ENCODE measurements at places on chromosomes 16 and 17.
A peak's percentile ranks its signal among the peaks of the same experiment; 100 is the strongest.

DNA sequence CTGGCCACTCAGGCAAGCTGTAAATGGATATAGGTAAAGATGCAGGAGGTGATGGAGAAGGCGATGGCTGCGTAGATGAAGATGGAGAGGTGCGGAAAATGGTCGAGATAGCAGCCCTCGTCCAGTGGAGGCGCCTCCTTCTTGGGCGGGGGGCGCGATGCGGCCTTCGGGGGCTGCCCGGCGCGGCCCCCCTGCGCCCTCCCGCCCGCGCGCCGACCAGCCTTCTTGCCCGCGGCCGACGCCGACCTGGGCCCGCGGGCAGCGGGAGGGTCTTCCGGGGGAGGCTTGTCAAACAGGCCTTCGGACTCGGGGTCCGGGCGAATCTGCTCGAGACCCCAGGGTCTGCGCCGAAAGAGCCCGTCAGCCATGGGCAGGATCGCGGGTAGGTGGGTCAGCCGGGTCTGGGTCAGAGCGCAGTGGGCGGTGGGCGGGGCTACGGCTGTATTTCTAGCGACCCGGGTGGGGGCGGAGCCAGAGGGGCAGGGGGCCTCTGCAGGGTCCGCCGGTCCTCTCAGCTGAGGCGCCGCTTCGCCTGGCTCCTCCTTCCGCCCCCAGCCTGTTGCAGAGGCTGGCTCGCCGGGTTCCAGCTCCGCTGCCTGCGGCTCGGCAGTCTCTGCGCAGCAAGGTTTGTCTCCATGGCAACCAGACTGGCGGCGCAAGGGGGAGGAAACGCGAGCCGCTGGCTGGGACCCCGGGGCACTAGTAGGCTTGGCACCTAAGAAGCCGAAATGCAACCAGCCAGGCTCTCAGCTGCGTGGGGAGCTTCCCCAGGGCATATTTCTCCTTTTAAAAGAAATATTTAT lies 14.4 kb downstream of the MIS12 start:
- peak; percentile 87 for DNase-seq

DNA sequence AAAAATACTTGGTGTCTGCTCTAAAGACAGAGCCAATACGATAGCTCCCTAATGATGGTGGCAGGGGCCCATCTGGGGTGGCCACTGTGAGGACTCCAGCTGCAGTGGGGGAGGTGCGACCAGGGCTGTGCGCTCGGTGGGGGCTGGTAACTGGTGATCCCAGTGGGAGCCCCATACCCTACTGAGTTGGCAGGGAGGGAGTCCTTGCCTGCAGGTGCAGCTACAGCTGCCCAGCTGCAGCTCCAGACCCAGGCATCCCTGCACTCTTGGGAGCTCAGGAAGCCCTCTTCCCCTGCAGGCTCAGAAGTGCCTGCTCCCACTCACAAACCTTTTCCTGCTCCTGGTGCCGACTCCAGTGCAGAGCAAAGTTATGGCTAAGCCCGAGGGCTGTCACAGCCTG lies 31.2 kb upstream of the KIF2B start:
- DNase-seq, result no peak

- no peak for DNase-seq
These were observed 237.6 kb upstream of the FOXF1 start for GRCh38 chr16:86272744-86273143.

- no peak for DNase-seq
These were observed 249.5 kb upstream of the RBFOX1 start for GRCh38 chr16:7083096-7083495.

GRCh38 chr17:58245428-58246103 lies 7.2 kb downstream of the LPO start:
- DNase-seq, result no peak

GRCh38 chr17:76901542-76902197 lies 33.5 kb downstream of the MGAT5B start:
- no peak for DNase-seq

GRCh38 chr16:23466162-23466885 lies 13.3 kb upstream of the COG7 start:
- DNase-seq, result no peak

DNA sequence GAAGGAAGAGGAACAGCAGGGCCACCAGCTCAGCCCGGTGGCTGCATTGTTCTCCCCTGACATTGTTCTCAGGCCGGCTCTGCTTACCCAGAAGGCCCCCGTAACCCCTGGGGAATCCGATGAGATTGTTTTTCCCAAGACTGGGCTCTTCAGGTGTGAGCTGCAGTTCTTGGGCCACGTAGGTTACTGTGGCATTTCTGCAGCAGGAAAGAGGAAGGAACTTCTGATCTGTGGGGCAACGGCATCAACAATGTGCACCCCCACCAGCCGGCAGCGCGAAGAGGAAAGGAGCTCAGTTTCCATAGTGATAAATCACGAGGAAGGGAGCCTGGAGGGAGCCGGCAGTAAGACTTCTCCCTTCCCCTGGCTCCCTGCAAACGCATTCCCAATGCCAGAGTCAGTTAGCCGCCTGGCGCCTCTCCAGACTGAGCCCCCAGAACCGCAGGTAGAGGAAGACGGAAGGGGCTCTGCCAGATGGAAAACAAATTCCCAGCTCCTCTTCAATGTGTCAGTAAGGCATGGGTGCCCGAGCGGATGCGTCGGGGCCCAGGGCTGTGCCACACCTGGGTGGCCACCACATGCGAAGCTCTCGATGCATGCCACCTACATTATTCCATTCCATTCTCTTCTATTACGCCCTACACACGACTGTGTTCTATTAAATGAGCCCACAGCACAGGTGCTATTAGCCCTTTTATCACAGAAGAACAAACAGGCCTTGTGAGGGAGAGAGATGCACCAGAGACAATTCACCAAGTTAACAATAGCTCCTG lies 21.5 kb upstream of the PECAM1 start:
- DNase-seq, result peak; percentile 80

GRCh38 chr17:35129973-35130351 lies 8.5 kb downstream of the FNDC8 start:
- DNase-seq, result no peak

DNA sequence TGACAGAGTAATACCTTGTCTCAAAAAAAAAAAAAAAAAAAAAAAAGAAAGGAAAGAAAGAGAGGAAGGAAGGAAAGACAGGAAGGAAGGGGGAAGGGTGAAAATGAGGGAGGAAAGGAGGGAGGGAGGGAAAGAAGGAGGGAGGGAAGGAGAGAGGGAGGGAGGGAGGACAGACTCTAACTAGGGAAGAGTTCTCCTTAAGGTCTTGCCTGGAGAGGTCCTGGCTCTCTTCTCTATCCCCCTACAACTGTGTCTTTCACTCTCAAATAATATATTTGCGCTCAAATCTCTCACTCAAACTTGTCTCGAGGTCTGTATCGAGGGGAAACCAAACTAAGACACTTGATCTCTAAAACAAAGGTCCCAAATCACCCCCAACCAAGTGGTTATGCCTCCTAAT lies 35.6 kb downstream of the WDR59 start:
- no peak for DNase-seq

DNA sequence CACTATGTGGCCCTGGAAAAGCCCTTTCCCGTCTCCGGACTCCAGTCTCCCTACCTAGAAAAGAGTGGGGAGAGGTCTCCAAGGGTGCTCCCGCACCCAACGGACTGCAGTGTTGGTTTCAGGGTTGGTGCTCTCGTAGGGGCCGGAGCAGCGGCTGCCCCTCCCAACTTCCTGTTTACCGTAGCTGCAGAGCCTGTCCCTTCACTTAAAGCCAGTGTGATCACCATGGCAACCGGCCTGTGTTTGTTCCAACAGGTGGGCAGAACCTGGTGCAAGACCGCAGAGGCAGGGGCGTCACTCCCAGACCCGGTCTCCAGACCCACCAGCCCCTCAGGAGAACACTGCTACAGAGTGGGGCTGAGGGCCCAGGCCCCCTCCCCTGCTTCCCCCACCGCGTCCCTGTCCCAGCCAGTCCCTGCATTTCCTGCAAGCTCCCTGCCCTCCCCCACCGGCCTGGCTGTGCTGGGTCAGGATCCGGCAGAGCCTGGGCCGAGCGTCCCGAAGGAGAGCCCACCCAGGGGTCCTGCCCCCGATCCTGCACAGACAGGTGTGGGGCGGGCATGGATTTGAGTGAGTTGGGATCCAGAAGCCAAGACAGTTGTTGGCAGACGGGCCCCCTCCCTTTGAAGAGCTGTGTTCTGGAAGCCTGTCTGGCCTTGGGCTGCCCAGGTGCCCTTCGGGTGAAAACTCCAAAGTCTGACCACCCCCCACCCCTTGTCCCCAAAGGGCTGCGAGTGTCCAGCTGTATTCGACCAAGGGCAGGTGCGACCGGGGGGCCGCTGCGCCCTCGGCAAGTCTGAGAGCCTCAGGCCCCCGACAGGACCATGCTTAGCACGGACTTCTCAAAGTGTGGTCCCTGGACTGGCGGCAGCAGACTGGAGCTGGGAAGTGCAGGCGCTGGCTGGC lies 1.5 kb upstream of the BAIAP3 start:
- DNase-seq, result peak; percentile 21

DNA sequence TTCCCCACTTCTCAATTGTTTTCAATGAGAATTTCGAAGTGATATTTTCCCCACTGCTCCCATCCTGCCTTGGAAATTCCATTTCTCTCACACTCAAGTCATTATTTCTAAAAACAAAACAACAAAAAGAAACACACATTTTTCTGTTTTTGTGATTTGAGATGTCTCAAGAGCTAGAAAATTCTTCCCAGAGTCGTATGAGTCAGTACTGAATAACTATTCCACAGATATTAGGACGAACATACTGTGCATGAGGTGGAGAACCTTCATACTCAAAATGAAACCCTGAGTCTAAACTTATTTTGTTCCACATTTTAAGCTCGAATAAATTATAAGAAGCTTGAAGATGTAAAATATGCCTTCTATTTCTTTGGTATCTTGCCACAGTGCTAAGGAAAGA lies 204.6 kb downstream of the SLC39A11 start:
- DNase-seq, result no peak

DNA sequence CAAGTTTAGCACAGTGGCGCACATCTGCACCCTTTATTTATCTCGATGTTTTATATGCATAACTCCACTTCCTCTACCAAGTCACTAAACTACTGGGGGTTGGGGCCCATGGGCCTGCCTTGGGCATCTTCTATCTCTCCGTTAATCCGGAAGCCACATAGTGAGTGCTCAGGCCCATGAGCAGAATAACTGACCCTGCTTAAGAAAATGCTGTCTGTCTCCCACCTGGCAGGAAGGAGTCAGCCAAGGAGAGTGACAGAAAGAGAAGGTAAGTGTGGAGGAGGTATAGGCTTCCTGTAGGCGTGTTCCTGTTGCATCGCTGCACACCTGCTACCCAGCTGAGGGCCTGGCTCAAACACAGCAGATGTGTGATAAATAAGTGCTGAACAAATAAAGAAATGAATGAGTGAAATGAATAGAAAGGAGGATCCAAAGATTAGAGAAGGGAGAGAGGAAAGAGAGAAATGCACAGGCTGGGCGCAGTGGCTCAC lies 320.1 kb downstream of the SLC39A11 start:
- DNase-seq, result no peak

- DNase-seq, result no peak
These were observed 395.0 kb upstream of the SOX9 start for GRCh38 chr17:71725811-71726210.

- peak; percentile 24 for DNase-seq
These were observed 75.7 kb downstream of the TANC2 start for GRCh38 chr17:63041722-63042121.

DNA sequence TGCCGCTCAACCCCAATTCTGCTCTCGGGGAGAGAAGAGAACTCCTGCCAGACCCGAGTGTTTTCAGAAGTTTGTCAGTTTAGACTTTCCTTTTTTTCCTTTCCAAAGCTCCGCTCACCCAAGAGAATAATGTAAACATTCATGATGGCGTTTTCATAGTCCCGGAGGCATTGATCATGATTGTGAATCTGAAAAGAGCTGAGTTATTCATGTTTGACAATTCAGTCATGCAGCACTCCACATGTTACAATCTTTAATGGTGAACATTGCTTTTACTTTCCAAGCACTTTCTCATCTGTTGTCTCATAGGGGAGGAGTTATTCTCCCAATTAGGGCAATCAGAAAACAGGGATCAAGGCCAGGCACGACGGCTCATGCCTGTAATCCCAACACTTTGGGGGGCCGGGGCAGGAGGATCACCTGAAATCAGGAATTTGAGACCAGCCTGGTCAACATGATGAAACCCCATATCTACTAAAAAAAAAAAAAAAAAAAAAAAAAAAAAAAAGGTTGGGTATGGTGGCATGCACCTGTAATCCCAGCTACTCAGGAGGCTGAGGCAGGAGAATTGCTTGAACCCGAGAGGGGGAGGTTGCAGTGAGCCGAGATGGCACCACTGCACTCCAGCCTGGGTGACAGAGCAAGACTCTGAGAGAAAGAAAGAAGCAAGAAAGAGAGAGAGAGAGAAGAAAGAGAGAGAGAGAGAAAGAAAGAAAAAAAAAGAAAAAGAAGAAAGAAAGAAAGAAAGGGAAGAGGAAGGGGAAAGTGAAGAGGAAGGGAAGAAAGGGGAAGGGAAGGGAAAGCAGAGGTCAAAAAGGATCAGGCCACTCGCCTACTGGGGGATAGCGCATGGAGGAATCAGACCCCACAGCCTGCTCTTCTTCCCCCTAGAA lies 70.0 kb upstream of the TNRC6C start:
- no peak for DNase-seq

DNA sequence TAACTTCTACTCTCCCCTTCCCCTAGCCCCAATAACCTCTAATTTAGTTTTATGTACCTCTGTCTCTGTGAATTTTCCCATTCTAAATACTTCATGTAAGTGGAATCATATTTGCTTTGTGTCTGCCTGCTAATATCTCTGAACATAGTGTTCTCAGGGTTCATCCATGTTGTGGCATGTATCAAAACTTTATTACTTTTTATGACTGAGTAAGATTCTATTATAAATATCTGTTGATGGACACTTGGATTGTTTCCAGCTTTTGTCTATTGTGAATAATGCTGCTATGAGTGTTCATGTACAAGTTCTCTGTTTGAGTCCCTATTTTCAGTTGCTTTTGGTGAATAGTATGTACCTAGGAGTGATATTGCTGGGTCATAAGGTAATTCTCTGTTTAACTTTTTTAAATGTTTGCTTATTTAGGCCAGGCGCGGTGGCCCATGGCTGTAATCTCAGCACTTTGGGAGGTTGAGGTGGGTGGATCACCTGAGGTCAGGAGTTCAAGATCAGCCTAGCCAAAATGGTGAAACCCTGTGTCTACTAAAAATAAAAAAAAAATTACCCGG lies 92.8 kb downstream of the CHD9 start:
- DNase-seq, result no peak

DNA sequence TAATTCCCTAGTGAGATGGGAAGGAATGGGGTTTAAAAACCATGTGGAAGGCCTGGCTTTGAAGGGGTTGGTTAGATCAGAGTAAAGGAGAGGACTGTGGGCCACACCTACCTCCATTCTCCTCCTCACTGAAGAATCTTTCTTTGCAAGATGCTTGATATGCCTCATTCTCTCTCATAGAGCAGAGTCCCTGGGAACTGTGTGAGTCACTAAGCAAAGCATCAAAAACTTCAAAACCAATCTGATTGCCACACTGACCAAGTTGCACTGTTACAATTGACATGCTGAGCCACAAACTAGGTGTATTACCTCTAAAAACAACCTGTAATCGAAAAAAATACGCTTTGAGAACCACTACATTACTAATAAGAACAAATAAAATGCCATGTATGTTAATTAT lies 2.0 kb downstream of the TUBD1 start:
- DNase-seq, result no peak

DNA sequence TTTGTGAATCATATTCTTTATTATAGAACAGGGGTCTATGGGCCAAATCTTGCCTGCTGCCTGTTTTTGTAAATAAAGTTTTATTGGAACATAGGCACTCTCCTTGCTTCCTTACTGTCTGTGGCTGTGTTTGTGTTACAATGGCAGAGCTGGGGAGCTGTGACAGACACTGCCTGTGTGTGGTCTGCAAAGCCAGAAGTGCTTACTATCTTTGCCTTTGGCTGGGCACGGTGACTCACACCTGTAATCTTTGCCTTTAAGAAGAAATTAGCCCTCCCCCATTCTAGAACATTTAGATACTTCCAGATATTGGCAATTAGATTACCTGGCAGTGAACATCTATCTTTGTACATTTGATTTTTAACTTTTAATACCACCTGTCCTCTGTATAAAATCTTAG lies 308.3 kb downstream of the FOXL1 start:
- DNase-seq, result no peak

All from NCI-H2227 treated with DMSO at 0.1 percent for 48 hours (cell line).